ENCODE measurements at places on chromosomes 12 and 14.

DNA sequence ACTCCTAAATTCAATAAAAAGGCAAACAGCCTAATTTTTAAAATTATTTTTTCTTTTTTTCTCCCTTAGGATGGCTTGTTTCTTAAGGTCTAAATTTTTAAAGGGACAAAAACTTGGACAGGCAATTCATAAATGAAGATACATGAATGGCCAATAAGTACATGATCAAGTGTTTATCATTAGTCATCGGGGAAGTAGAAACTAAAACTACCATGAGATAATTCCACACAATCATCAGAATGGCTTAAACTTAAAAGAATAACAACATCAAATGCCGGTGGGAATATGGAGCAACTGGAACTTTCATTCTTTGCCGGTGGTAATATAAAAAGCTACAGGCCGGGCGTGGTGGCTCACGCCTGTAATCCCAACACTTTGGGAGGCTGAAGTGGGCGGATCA lies 29.1 kb downstream of the MOK start:
- no peak for DNase-seq

DNA sequence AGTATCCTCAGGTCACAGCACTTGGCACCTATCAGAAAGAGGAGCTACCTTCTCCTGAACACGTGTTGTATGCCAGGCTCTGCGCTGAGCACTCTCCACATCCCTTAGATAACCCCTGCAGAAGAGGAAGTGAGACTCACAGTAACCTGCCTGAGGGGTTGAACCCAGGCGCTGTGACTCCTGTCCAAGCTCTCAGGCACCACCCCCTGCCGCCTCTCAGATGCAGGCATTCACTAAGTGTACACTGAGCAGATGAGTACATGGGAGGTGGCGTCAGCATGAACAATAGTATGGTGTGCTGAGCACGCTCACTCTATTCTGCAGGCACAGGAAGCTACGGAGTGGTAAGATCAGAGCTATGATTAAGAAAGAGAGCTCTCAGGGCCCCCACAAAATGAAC lies 21.0 kb upstream of the RIC8B start:
- DNase-seq, result no peak

- DNase-seq, result no peak
These were observed 289.3 kb downstream of the MED13L start for GRCh38 chr12:115988212-115988611.

DNA sequence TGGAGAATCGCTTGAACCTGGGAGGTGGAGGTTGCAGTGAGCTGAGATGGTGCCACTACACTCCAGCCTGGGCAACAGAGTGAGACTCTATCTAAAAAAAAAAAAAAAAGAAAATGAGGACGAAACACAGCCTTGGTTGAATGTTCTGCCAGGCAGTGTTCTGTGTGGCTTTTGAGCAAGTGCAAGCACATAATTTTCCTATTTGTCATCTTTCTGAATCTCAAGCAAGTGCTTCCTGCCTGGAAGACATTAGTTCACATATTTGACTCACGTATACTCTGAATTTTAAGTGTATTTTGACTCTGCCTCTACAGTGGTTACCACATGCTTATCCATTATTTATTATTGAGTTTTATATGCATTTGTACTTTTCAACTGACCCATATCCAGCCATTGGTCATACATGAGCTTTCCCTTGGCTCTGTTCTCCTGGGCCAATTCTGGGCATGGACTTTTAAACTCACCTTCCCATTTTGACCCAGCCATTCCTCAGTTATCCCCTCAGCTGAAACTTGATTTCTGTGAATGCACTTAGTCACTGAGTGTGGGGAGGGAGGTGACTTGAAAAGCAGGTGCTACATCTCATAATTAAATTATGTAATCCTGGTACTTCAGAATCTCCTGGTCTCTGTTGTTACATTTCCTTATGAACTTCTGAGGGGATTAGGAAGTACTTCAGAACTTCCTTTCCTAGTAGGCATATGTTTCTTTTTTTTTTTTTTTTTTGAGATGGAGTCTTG lies 8.1 kb downstream of the OR10G2 start:
- no peak for DNase-seq

- no peak for DNase-seq
These were observed 3.1 kb downstream of the ADCY4 start for GRCh38 chr14:24331731-24332267.

DNA sequence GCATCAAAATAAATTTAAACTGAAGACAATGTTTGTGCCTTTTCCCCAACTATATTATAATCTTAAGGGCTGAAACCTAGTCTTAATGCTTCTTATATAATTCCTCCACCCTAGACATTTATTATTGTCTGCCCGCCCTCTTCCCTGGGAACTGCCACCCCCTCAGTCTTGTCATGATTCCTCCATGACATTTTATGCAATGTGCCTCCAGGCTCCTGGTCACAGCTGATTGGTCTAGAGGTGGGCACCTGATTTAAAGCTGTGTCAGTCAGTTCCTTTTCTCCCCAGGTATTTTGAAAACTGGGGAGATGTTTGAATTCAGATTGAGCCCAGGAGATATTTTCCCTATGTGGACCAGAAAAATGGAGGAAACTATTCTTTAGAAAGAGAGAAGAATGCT lies 401.4 kb downstream of the PCNX1 start:
- DNase-seq, result no peak

GRCh38 chr14:98906123-98906995 lies 365.6 kb downstream of the BCL11B start:
- DNase-seq, result no peak

GRCh38 chr14:22557846-22558220 lies 31.2 kb downstream of the DAD1 start:
- DNase-seq, result no peak

GRCh38 chr14:64845878-64846277 lies 33.8 kb downstream of the SPTB start:
- no peak for DNase-seq

DNA sequence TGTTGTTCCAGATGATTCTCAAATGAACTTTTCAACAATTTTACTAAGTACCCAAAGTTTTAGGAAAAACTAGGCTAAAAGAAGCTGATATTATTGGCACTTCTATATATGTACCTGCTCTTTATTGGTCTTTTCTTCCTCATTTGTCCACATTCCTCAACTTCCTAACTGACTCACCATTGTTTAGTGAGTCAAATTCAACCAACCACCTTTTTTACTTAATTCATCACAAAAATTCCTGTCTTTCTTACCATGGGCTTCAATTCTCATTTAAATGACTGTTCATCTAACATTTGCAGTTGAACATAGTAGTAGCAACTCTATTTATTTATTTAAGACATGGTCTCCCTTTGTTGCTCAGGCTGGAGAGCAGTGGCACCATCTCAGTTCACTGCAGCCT lies 47.6 kb upstream of the SLC2A13 start:
- no peak for DNase-seq

DNA sequence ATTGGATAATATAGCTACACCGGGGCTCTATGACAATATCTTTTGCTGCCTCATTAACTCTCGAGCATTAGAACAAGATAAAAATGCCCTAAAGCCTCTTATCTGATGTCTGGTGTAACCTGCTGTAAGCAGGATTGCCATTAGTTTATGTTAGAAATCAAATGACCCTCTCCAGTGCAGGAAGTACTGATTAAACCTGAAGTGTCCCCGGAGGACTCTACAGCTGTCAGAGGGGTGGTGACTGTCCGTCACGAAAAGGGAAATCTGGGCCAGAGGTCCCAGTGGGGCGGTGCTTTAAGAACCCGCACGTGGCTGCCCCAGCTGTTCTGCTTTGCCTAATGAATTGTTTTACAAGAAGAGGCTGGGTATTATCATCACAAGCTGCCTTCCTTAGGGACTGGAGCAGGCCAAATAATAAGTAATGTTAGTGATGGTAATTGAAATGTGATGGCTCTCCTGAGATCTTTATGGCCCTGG lies 55.7 kb downstream of the LIN52 start:
- peak; percentile 89 for DNase-seq

GRCh38 chr12:10873378-10873777 lies 10.7 kb downstream of the PRH1 start:
- DNase-seq, result no peak

- peak; percentile 12 for DNase-seq
These were observed 11.9 kb downstream of the PLD4 start for GRCh38 chr14:104936361-104937155.

DNA sequence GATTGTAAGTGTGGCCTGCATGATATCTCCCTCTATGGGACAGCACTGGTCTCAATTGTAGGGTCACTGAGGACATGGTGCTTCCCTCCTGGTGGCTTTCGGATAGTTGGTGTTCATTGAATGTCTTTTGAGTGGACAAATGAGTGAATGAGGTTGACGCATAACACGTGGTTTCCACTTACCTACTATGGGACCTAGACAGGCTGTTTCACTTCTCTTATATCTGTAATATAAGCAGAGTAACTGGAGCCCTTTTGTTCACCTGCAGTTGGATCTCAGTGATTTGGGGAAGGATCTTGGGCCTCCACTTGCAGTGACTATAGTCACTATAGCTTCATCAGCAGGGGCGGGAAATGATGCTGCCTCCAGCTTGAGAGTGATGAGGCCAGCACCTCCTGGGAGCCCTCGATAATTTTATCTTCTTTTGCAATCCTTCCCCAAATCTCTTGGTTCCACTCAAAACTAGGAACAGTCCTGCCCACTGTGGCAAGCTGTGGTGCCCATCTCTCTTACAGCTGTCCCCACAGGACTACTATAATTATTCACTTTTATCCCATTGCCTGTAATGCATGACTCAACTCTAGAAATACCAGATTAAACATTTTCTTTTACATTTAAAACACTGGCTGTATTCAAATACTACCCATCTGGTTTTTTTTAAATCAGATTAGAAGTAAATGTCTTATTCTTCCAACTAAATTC lies 242.9 kb downstream of the CHST11 start:
- DNase-seq, result no peak

DNA sequence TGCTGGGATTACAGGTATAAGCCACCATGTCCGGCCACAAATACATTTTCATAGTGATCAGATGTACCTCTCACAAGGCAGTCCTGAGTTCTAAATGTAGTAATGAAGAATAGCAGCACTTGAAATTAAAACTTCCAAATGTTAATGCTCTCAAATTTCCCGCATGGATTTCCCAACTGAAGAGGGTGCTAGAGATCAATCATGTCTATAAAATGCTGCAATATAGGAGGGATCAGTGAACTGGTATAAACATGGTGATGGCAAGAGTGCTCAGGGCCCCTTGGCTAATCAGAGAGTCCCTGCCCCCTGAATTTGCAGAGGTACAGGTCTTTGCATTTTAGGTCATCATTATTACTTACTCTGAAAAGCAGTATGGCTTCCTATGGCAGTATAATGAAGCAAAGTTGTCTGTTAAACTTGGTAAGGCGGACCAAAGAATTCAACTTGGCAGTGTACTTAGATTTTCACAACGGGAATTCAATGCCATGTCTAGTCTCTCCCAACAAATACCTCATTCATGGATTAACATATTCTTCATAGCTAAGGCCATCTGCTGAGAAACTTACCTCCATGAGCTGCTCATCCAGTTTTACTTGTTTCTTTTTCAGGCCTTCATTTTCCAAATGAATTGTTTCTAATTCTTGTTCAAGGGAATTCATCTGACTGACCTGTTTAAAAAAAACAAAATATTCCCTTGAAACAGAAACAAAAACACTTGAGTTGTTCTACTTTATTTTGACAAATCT lies 67.0 kb upstream of the SAV1 start:
- DNase-seq, result no peak

GRCh38 chr14:77421201-77421600 lies 2.1 kb downstream of the NOXRED1 start:
- no peak for DNase-seq

GRCh38 chr14:86217523-86217922 lies 687.6 kb downstream of the FLRT2 start:
- DNase-seq, result no peak

DNA sequence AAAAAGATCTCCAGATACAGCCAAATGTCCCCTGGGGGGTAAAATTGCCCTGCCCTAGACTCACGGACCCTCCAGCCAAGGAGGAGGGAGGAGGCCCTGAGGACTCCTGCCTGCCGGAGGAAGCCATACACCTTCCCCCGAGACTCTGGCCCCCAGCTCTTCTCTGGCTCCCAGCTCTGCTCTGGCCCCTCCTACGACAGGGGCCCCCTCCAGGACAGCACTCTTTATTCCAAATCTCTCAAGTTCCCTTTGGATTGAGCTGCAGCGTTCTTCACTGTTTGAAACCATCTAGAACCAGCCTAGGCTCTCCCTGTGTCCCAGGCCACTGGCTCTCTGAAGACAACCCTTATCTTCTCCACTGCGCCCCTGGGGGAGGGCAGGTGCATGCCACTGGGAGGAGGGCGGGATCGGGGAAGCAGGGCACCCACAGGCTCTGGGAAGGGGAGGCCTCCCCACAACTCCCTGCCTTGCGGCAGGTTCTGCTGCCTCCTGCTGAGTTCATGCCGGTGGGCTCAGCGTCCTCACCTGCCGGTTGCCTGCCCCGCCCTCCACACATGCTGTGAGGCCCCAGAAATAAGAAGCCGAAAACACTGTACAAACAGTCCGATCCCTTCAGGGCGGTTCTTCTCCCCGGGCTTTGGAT lies 112.7 kb downstream of the DICER1 start:
- DNase-seq, result no peak

DNA sequence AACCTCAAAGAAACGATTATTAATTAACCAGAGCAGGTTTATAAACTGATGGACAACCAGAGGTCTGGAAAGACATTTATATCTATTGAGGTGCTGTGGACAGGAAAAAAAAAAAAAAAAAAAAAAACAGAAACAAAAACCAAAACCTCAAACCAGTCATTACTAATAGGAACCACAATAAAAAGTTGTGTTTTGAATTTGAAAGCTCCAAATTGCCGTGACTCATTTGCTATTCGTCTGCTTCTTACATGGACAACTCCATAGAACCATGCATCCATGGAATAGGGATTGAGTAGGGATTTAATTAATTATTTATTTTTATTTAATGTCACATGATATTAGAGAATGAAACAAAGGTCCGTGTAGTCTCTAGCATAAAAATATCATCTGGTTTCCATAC lies 134.1 kb upstream of the SSTR1 start:
- DNase-seq, result no peak
